ENCODE measurements at places on chromosomes 3 and 15. TPM values are rescaled to one million over a fixed set of nuclear protein-coding genes. Genes with fewer than 3 reads are reported as not detected.

DNA sequence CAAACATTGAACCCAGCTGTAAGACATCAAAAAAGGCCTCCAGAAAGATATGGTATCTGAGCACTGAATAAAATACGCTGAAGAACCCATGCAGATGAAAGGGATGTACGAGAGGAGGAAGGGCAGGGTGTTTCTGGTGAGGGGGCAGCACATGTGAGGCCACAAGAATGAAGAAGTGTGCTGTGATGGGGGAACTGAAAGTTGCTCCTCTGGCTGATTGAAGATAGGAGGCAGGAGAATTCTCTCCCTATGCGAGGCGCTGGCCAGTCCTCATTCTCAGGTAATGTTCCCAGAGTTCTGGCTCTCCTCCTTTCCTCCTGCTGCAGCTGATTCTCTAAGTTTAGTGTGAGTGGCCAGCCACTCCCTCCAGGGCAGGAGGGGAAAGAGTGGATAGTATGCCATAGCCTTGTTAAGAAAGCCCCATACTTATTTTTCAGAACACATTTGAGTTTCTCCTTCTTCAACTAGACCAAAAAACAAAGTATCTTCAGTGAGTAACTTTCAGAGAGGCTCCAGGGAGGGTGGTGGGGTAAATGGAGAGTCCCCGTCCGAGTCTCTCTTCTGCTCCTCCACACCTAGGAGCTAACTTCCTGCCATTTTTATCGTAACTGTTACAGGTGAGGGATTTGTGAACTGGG is 26.9 kb upstream of the MYO1E start:
- DNase-seq: no peak

- no peak for DNase-seq
Measured at GRCh38 chr3:127911421-127911931, 3.6 kb upstream of the KBTBD12 start.

- DNase-seq: peak; percentile 14
Measured at GRCh38 chr3:49120096-49120437, 556 bp downstream of the USP19 start.

DNA sequence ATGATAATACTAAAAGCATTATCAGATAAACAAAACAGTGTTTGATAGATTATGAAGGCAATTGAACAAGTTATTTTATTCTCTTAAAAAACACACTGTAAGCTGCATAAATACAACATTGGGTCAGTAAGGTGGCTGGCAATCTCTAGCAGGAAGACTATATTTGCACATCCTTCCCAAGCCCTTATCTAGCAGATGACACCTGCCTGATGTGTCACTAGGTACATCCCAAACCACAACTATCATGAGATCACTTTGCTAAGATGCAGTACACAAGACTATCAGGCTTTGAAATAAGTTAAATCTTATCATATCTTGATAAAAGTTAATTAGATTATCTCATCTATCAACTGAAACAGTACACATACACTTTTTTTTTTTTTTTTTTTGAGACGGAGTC is 417.4 kb downstream of the MECOM start:
- DNase-seq: peak; percentile 32

GRCh38 chr3:114154321-114154821 is 24.5 kb downstream of the DRD3 start:
- no peak for DNase-seq

DNA sequence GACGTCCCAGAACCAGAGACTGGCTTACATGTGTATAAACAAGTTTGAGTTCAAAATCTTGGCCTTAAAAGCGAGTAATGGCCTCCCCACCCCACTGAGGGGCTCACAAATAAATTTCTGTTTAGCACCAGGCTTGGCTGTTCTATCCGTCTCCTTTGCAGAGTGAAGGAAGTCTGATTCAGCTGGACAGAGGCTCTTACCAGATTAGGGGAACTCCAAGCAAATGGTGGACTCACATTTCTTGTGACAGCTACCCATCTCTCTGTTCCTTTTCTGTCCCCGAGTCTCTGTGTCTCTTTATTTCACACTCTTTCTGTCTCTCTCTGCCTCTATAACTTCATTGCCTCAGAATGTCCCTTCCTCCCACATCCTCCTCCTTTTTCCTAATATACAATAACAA is 62.7 kb downstream of the DGKG start:
- no peak for DNase-seq

GRCh38 chr15:58146749-58147148 is 8.6 kb downstream of the AQP9 start:
- no peak for DNase-seq

DNA sequence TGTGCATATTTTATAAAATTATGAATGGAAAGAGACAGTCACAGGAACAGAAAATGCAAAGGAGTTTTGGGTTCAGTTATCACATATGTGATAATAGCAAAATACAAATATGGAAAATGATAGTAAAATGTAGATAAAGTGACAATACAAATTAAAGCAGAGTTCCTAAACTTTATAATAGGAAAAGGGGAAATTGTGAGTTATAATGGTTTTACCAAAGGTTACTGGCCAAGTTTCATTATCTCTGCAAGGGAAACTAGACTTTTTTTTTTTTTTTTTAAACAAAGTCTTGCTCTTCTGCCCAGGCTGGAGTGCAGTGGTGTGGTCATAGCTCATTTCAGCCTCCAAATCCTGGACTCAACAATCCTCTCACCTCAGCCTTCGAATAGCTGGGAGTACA is 228.7 kb upstream of the CGNL1 start:
- no peak for DNase-seq

DNA sequence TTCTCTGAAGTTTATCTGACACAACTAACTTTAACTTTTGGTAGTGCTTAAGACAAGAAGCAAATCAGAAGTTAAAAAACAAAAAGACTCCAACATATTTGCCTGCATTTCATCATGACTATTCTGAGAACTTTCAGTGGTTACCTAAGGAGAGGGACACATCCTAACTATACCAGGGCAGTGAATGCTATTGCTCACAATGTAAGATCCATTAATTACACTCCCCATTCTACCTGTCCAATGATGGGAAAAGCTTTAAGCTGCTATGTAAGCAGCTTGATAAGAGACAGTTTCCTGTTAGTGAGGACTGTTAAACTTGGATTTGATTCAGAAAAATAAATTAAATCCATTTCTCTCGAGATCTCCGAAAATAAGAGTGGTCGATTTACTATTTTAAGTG is 37.5 kb downstream of the SERPINI1 start:
- no peak for DNase-seq

Gene CLDND1
- 93.1 TPM for total RNA-seq

Gene DPPA4
- total RNA-seq: not detected

DNA sequence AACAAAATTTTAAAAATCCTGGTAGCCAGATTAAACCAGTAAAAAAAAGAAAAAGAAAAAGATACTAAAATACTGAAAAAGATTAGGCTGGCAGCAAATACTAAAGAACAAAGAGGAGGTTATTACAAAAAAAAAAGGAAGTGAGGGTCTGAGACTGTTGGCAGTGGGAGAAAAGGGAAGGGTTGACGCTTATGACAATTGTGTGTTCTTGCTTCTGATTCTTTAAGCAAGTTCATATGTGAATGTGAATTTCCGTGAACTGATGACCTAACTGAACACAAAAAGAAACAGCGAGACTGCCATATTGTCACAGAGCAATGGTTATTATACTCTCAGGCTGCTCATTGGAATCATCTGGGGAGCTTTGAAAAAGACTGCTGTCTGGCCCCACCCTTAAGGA is 56.5 kb downstream of the ATP13A4 start:
- DNase-seq: no peak

DNA sequence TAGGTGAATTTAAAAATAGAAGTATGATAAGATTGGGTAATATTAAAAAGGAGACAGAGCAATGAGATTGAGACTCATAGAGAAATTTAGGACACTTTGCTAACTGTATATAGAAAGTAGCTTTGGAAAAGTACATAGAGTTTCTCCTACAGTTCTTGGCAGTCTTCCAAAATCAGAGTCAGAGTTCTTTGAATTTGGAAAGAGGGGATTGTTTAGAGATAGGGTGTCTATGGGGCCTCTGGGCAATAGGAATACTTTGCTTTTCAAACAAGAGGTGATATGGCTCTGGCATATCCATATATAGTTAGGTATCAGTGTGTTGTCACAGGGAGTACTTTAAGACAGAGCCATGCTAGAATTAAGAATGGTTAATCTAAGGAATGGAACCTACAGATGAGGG is 477.1 kb upstream of the KCNMB2 start:
- no peak for DNase-seq

GRCh38 chr3:42009456-42009855 is 47.6 kb upstream of the ULK4 start:
- DNase-seq: no peak

GRCh38 chr3:185207931-185208746 is 45.7 kb downstream of the EHHADH start:
- no peak for DNase-seq

- no peak for DNase-seq
Measured at GRCh38 chr3:141802316-141803077, 39.3 kb downstream of the GRK7 start.

GRCh38 chr15:95041297-95041696 is 809.9 kb downstream of the MCTP2 start:
- no peak for DNase-seq

- no peak for DNase-seq
Measured at GRCh38 chr3:20147361-20147760, 38.6 kb downstream of the SGO1 start.

DNA sequence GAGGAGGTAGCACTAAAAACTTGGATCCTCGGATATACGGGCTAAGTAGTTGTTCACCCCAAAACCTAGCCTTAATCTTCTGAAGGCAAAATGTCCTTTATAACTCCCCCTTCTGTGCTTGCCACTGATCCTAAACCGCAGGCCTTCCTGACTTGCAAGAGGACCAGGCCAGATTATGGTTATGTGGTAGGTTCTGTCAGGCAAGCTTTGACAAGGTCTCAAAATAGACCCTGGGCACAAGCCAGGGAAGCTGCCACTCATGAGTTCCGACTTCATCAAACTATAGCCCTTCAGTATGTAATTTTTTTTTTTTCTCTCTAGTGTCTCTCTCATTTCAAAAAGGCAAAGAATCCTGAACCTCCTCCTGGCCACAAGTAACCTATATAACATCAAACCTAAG is 3.2 kb downstream of the LRRFIP2 start:
- no peak for DNase-seq

DNA sequence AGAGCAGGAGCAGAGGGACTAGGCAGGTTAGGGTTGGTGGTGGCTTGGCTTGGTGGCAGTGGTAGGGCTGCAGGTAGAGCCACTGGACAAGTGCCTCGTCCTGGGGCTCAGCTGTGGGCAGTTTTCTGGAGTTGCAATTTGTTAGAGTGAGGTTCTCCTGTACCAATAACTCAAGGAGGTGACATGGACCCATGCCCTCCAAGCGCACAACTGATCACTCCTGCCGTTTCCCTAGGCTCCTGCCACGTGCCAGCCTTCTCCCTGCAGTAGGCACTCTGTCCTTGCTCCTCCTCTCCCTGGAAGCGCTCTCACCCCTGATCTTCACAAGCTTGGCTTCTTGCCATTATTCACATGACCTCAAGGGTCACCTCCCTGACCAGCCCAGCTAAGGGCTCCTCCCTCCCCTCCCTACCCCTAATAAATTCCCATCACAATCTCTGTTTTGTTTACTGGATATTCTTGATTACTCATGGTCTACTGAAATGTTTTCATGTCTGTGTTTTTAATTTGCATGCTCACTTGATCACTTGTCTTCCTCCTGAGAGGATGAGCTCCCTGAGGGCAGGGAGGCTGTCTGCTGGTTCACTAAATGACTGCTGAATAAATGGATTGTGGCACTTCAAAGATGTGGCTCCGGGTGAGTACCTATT is 3.3 kb downstream of the WNT7A start:
- DNase-seq: no peak

GRCh38 chr3:42014458-42014920 is 52.6 kb upstream of the ULK4 start:
- peak; percentile 57 for DNase-seq

GRCh38 chr3:143786219-143787191 is 61.8 kb downstream of the SLC9A9 start:
- DNase-seq: peak; percentile 47

Gene TNNC1
- total RNA-seq: not detected

Gene SLC22A14
- total RNA-seq: not detected

Gene CISH
- 2.5 TPM for total RNA-seq

Gene CYP8B1
- total RNA-seq: not detected

Gene GRAMD2A
- 0.29 TPM for total RNA-seq

DNA sequence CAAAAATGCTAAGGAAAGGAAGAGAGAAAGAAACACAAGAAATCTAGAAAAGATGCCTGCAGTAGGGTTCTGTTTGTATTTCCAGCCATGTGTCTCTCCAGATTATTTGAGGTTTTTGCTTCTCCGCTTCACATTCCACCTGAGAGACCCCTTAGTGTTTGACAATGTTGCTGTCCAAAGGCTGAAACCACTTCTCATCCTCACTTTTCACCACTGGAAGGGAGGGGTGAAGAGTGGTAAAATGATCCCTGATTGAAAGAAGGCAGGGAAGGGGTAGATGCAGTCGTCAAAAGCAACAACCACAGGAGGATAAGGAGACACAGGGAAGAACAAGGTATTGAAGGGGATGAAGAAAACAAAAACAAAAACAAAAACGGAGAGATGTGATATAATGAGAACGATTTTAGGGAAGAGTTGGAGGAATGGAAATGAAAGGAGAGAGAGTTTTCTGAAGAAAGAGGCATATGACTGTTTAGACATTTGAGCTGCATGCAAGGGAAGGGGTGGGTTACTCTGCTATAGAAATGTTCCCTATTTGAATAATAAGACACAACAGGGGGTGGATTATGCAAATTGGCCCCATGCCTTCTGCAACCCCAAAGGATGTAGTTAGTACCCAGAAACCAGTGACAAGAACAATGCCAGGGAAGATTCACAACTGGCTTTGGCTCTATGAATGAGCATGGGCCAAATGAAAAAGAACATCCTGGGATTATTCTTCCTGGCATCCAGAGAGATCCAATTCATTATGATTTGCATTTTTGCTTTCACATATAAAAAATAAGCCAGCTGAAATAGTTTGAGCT is 235.9 kb downstream of the GAP43 start:
- DNase-seq: no peak

- no peak for DNase-seq
Measured at GRCh38 chr15:67152429-67152828, 87.0 kb downstream of the SMAD3 start.

Gene P2RY12
- not detected for total RNA-seq

DNA sequence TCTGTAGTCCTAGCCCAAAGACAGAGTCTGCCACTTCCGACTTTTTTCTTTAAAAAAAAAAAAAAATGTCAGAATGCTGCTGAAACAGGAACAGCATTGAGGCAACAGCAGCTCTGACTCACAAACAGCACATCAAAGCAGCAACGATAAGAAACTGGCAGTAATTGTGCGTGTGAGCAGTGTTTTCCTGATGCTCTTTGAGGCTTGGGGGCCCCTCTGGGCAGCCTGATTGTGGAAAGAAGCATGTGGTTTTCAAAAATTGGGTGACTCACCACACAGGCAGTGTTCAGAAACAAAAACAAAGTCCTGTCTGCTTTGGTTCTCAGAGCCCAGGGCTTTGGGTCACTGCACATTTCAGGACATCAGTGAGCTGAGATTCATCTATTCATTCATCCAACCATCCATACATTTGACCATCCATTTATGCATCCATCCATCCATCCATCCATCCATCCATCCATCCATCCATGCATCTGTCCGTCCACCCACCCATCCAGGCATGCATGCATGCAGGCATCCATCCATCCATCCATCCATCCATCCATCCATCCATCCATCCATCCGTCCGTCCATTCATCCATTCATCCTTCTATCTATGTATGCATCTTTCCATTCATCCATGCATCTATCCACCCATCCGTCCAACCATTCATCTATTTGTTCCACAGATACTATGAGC is 308.4 kb downstream of the RPLP1 start:
- DNase-seq: peak; percentile 97

- no peak for DNase-seq
Measured at GRCh38 chr15:62141643-62142588, 23.2 kb downstream of the C2CD4B start.

Gene ROBO2
- total RNA-seq: 0.23 TPM
